Activated naive CD8-positive, alpha-beta T cell treated with anti-CD3 and anti-CD28 coated beads for 36 hours (primary cell): ENCODE measurements at places on chromosomes 16 and 17.

DNA sequence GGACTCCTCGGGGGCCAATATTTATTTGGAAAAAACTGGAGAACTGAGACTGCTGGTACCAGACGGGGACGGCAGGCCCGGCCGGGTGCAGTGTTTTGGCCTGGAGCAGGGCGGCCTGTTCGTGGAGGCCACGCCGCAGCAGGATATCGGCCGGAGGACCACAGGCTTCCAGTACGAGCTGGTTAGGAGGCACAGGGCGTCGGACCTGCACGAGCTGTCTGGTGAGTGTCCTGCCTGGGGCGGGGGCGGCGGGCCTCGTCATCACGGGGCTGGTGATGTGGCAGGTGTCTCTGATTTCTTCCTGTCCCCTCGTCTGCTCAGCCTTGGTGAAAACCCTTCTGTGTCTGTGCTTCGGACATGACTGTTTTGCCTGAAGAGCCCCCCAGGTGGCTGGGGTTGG lies 5.7 kb downstream of the METRNL start:
- DNase-seq = no peak

DNA sequence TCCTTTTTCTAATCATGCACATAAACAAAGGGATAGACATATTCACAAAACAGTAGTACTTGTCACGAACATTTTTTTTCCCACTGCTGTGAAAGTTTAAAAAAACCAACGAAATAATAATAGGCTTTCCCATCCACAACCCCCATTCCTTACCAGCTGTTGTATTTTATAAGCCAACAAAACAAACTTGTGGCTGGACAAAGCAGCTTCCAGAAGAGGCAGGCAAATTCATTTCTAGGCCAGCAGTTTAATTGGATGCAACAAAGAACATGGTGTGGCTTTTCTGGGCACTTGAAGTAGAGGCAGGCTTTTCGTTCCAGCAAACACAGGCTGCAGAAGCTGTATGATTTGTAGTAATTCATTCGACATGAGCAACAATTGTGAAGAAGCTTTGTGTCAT lies 56.0 kb upstream of the FAM20A start:
- no peak for DNase-seq

- DNase-seq = peak; percentile 68
These were observed 10.6 kb upstream of the CETP start for GRCh38 chr16:56950881-56951771.

- no peak for DNase-seq
These were observed 49.7 kb downstream of the TOX3 start for GRCh38 chr16:52497067-52497816.

GRCh38 chr16:71709229-71709781 lies 15.2 kb downstream of the PHLPP2 start:
- no peak for DNase-seq

DNA sequence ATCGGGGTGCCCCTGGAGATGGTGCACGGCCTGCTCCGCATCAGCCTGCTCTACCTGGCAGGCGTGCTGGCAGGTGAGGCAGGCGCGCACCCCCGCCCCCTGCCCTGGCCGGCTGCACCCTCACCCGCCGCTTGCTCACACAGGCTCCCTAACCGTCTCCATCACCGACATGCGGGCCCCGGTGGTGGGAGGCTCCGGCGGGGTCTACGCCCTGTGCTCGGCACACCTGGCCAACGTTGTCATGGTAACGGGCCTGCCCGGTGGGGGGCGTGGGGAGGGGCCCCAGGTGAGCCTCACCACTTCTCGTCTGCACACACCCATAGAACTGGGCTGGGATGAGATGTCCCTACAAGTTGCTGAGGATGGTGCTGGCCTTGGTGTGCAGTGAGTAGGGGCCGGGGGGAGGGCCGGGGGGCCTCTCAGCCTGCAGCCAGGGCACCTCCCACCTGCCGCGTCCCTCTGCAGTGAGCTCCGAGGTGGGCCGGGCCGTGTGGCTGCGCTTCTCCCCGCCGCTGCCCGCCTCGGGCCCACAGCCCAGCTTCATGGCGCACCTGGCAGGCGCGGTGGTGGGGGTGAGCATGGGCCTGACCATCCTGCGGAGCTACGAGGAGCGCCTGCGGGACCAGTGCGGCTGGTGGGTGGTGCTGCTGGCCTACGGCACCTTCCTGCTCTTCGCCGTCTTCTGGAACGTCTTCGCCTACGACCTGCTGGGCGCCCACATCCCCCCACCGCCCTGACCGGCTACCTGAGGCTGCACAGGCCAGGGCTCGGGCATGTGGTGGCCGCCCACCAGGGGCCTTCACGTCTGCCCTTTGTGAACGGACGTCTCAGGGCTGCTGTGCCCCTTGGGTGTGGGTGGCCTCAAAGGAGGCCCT lies 2.1 kb downstream of the RHBDL1 start:
- DNase-seq = no peak
